ENCODE measurements at places on chromosomes 3 and 15.

DNA sequence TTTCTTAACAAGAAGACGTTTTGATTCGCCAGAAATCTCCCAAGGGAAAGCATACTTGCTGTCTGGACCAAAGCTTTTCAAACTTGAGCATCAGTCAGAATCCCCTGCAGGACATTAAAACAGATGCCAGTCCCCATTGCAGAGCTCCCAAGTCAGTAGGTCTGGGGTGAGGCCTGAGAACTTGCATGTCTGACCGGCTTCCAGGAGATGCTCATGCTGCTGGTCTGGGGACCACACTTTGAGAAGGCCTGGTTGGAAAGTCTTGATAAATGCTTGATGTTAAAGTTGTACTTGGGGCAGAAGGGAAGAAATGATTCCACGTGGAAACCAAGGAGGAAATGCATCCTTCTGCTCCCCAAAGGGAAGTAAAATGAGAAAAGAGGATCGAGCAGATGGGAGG, 24.3 kb upstream of the CAV3 start:
- peak; percentile 1 for DNase-seq

- no peak for DNase-seq
These were observed 279.4 kb downstream of the WNT5A start for GRCh38 chr3:55207744-55208143.

GRCh38 chr3:52176951-52177700, 20.8 kb upstream of the ALAS1 start:
- DNase-seq = no peak

GRCh38 chr3:171255236-171255806, 204.9 kb downstream of the TNIK start:
- no peak for DNase-seq

DNA sequence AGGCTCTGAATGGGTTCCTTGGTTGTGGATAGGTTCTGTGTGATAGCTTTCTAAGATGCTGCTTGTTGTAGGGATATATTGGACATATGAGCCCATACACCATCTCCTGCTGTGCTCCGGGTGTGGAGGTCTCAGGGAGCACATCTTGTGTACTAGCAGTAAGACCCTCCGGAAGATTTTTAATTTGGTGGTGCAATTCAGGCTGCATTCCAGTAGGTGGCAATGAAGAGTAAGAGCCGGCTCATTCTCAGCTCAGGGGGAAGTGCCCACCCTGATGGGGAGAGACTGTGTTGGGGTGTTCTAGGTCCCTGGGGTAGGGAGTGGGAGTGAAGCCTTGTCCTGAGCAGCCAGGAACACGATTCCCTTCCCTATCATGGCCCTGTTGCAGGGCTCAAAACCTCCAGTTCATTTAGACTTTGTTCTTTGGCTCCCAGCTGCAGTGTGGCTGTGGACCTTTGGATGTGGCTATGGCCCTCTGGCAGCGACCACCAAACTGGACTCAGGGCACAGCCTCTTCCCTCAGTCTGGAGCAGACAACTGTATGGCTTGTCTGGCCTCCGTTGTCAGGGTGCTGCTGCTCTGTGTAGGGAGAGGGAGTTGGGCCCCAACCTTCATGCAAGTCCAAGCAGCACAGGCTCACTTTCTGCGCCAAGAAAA, 104.7 kb downstream of the UNC13C start:
- peak; percentile 21 for DNase-seq

DNA sequence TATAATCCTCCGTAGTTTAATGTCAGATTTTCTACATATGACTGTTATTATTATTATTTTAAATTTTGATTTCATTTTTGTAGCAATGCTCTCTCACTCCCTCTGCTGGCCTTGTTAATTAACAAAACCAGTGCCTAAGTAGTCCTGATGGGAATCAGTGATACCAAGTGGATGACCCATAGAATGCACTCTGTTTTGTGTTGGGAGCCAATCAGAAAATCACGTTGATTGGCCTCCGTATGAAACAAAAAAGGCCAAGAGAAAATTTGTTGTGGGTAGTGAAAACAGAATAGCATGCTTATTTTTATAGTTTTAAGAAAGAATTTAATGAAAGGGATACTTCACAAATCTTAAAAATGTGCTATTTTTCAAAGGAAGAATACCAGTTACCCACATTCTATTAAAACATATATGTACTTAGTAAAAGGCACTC, 34.4 kb upstream of the MEIS2 start:
- peak; percentile 61 for DNase-seq

- DNase-seq = no peak
These were observed 49.6 kb downstream of the SUMF1 start for GRCh38 chr3:4417449-4417848.

DNA sequence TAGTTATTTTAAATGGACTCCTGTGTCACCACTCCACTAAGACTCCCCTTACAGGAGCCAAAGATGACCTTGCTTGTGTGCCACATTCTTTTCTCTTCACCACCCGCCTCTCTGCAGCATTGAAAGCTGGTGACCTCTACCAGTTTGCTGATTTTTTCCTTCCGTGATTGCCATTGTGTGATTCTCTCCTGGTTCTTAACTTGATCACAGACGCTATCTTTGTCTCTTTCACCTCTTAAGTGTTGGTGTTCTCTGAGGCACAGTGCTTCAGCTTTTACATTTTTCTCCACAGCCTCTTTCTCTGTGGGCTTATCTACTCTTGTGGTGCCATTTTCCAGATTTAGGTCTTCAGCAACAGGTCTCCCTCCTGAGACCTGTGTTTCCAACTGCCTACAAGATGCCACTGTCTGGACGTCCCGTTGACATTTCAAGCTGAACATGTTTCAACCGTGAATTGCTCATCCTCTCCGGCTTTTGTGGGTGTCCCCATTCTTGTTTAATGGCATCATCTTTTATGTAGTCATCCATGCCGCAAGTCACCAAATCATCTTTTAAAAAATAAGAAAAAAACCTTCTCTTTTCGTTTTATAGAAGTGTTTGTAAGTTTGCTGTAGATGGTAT, 26.5 kb downstream of the IQGAP1 start:
- DNase-seq = peak; percentile 76

- no peak for DNase-seq
These were observed 5.1 kb downstream of the NLGN1 start for GRCh38 chr3:173402656-173403055.

DNA sequence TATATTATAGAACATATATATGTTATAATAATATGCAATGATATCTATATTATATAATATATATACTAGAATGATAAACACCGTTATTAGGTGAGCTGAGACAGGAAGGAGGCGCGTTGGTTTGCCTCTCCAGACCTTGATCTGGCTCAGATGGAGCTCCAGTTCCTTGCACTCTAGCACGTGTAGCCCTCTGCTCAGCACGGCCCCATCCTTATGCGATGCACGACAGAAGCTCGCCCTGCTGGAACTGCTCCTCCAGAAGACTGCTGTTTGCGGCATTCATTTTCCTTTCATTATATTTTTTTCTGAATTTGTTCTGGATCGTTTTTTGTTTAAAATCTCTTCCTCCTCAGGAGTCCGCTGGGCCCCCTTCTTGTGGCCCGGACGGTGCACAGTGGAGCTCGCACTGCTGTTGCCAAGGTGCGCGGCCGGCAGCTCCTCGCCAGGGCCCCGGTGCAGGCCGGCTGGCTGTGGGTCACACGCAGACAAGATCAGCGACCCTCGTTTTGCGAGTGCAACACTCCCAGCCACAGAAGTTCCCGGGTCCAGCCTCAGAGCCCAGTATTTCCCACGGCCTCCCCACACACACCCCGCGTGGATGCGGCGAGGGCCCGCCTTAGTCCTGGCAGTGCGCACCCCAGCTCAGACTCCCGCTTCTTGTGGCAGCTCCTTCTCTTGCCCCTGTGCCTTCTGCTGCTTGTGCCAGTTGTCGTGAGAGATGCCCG, 112.2 kb downstream of the CHL1 start:
- peak; percentile 8 for DNase-seq

DNA sequence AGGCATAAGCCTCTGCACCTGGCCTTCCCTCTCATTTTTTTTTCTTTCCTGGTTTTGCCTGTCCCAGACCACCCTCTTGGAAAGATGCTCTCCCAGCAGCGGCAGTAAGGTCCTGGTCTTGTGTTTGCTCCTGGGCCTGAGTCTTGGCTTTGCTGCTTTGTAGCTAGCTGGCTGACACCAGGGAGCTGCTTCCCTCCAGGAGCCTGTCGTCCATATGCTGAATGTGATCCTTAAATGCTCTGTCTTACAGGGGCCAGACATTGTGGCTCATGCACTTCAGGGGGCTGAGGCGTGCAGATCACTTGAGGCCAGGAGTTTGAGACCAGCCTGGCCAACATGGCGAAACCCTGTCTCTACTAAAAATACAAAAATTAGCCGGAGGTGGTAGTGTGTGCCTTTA, 17.2 kb downstream of the FLNB start:
- DNase-seq = no peak

DNA sequence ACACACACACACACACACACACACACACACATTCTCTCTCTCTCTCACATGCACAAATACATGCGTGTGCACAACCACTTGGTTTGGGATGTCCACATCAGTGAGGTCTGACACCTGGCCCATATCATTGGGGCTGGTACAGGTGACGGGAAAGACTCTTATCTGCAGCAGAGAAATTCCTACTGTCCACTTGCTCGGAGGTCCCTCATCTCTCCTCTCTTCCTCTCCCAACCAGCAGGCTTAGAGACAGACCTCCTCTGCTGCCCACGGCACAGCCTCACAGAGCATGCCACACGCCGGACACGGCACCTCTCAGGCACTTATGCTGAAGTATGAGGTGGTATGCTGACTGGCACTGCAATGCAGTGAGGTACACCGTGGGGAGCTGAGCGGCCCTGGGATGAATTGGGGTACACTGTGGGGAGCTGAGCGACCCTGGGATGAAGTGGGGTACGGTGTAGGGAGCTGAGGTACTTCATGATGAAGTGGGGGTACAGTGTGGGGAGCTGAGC, 41.7 kb downstream of the MAGEF1 start:
- no peak for DNase-seq

GRCh38 chr15:66496951-66497501, 536 bp downstream of the SNAPC5 start:
- no peak for DNase-seq

GRCh38 chr15:100721758-100722550, 119.6 kb downstream of the ASB7 start:
- peak; percentile 89 for DNase-seq

GRCh38 chr15:86663304-86663703, 583.6 kb downstream of the AGBL1 start:
- DNase-seq = no peak

DNA sequence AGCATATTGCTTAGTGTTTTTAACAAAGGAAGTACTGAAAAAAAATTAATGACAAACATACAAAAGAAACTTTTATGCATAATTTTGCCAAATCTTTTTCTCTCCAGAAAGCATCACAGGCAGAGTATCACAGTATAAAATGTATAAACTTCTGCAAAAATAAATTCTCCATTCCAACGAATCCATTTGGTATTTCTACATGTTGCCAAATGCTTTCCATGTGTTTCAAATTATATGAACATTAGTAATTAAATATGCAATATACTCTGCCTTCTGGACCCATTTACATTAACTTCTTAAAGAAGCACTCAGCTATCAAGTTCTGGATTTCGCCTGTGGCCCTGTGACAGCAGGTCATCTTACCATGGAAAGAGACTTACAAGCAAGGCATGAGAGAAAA, 189.1 kb upstream of the ALCAM start:
- DNase-seq = no peak

- peak; percentile 23 for DNase-seq
These were observed 73.1 kb downstream of the RORA start for GRCh38 chr15:61155741-61156700.

- peak; percentile 56 for DNase-seq
These were observed 90.4 kb downstream of the ATG7 start for GRCh38 chr3:11362600-11362999.

- DNase-seq = no peak
These were observed 292.3 kb upstream of the ZPLD1 start for GRCh38 chr3:102142379-102143060.

GRCh38 chr3:39282057-39282456, 2.2 kb upstream of the CX3CR1 start:
- no peak for DNase-seq

- DNase-seq = no peak
These were observed 96.3 kb downstream of the SOX2 start for GRCh38 chr3:181808053-181808452.

- DNase-seq = peak; percentile 41
These were observed 429.5 kb downstream of the NLGN1 start for GRCh38 chr3:173826901-173827609.

DNA sequence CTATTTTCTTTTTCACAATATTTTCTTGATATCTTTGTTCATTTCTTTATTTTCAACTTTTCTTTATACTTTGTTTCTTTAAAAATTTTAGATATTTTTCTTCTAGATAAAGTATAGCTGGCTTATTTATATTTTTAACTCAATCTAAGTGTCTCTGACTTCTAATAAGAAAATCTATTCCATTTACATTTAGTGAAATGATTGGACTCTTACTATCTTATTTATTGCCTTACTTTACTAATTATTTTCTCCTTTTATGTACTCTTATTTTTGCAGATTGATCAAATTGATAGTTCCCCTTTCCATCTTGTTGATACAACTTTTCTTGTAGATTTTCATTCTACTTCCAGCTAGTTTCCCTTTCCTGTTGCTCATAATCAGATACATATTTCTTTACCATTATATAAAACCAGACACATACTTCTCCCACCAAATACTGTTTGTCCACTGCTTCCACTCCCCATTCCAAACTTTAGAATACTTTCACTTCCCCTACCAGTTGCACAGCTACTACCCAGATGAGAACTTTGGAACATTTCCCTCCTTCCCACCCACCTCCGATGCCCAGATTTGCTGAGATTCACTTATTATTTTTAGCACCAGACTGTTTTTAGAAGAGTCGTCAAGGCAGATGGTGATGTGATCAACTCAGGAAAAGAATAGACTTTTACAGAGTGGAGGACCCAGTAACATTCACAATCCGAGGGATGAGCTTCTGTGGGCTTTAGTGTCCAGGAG, 151.5 kb downstream of the LIPC start:
- DNase-seq = no peak

Measured in AG20443 (cell line).